ENCODE measurements at places on chromosomes 11 and 22. TPM values are rescaled to one million over a fixed set of nuclear protein-coding genes. Genes with fewer than 3 reads are reported as not detected.
A peak's percentile ranks its signal among the peaks of the same experiment; 100 is the strongest.

The SAA1 gene
- 1.7 TPM for total RNA-seq

DNA sequence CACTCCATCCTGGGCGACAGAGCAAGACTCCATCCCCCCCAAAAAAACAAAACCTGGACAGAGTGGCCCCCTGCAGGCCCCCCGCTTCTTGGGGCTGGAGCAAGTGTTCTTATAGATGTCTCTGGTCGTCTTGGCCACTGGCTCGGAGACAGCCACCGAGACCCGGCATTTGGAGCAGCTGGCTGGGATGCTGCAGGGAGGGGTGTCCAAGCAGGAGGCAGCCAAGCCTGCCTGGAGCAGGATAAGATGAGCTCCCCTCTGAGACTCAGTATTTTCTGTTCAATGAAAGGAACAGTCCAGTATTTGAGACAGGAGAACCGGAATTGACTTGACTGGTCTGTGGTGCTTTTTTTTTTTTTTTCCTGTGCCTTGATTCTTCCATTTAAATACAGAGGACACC lies 44.5 kb downstream of the BCR start:
- DNase-seq = no peak

DNA sequence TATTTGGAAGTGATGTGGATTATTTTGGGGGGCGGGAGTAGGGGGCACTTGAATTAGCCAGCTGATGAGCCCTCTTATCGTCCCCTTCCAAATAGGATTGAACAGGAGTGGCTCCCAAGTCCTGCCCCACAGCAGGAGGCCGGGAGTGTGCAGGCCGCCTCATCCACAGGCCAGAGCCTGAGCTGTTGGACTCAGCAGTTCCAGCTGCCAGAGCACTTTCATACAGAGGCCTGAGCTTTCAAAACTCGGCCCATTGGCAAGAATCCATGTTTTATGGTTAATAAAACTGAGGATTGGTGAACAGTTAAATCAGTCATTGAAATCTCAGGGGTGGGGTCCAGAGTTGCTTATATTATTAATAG lies 9.6 kb downstream of the FAM118A start:
- peak; percentile 36 for DNase-seq

DNA sequence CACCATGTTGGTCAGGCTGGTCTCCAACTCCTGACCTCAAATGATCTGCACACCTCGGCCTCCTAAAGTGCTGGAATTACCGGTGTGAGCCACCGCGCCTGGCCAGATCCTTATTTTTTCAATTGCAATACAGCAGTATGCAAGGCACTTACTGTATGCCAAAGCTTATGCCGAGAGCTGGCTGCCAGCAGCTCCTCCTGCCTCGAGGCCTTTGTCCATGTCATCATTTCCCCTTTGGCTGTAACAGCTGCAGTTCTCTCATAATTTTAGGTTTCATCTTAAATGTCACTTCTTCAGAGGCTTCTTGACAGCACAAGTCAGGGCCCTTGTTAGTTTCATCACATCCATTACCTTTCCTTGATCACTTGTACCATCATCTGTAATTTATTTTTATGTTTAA lies 1.5 kb upstream of the SREBF2 start:
- DNase-seq = peak; percentile 29

DNA sequence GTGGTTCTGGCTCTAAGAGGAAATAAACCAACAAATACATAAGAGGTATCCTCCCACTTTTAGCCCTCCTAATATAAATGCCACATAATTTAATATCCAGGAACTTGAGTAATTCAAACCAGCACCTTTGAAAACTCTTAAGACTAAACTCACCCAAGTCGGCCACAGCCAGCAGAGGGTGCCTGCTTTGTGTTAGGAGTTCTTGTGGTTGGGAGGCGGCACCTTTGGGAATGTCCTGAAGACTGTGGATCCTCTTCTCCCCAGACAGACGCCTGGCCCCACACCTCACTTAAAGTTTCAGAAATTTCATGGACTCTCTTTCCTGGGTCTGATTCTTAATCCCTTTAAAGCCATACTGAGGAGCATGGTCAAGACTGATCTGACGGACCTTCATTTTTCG lies 169.0 kb downstream of the TBC1D22A start:
- peak; percentile 59 for DNase-seq

The ACR gene
- total RNA-seq = not detected

GRCh38 chr11:116791813-116792143 lies at the start of gene APOA5:
APOA5 (minus strand) TSS chr11:116791879; CDS start chr11:116791860, 19 bp downstream.
- DNase-seq = no peak

DNA sequence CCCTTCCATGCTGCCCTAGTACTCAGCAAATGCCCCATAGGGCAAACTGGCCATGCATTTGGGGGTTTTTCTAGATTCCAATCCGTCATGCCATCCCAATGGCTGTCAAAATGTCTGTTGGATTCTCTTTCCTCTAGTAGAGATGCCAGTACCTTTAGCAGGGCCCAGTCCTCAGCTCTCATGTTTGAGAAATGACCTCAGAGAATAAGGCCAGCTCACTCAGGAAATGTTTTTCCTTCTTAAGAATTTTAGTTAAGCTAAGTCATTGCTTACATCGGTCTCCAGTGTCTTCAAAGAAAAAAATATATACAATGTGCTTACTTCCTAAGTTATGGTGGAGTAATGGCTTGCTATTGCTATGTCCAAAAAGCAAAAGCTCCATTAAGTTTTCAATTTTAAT lies 14.1 kb upstream of the ALKBH3 start:
- DNase-seq = no peak

- DNase-seq = no peak
Measured at GRCh38 chr11:125519860-125520834, 24.1 kb upstream of the FEZ1 start.

GRCh38 chr22:27715106-27715505 lies 86.5 kb downstream of the MN1 start:
- no peak for DNase-seq

DNA sequence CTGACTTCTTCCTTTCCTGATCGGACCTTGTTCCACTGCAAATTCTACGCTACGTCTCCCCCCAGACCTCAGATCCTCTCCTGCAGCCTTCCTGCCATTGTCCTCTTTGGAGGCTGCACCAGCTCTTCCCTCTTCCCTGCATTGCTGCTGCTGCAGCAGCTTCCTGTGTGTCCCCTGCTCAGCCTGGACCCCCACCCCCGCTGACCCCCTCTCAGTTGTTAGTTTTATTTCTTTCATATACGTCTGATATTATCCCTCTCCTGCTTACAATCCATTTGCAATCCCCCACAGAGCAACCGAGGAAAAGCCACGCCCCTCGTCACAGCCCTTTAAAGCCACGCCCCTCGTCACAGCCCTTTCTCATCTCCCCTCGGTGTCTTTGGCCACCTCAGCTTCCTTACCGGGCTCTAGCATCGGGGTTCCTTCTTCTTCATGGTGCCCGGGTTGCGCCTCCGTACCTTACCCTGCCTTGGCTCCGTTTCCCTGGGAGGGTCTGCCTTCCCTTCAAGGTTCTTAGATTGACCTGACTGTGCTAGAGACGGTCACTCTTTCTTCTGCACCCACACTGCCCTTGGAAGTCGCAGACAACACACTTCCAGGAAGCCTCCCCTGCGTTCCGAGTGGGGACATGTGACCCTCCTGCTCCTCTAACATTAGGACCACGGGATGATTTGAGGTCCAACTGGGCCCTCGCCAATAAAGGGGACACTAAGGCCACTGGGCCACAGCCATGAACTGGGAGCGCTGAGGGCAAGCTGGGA lies 4.8 kb downstream of the MRGPRG start:
- DNase-seq = no peak

GRCh38 chr22:46915950-46916730 lies 153.7 kb downstream of the TBC1D22A start:
- DNase-seq = no peak

The RAB1B gene
- total RNA-seq = 184 TPM

- no peak for DNase-seq
Measured at GRCh38 chr11:61925736-61926135, 8.4 kb upstream of the RAB3IL1 start.

The JAML gene
- not detected for total RNA-seq

The IL18 gene
- total RNA-seq = 0.23 TPM

The OR52N4 gene
- total RNA-seq = not detected

GRCh38 chr11:9313648-9314290 lies 624 bp downstream of the TMEM41B start:
- peak; percentile 9 for DNase-seq

DNA sequence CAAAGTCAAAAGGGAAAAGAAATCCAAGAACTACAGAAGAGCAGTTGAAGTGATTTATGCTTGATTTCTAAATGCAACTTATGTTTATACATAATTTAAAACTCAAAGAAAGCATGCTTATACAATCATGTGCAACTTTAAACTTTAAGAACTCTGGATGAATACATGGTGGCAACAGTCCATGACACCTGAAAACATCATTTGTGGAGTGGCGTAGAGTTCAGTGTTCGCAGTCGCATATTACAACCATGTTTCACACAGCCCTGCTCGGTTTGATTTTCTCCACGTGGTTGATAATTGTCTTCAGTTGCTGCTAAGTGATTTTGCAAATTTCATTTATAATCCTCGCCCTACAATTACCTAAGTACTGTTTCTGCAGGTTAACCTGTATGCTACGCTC lies 45.4 kb downstream of the DKK3 start:
- no peak for DNase-seq

The CARD10 gene
- total RNA-seq = 22.4 TPM

The FAM83F gene
- not detected for total RNA-seq

- no peak for DNase-seq
Measured at GRCh38 chr11:13320688-13321087, 43.1 kb downstream of the BMAL1 start.

GRCh38 chr11:61491736-61492395 lies 16.7 kb upstream of the LRRC10B start:
- DNase-seq = no peak

The PDE2A gene
- 0.06 TPM for total RNA-seq

The CD248 gene
- total RNA-seq = not detected

GRCh38 chr11:17257196-17257595 lies 19.3 kb upstream of the NUCB2 start:
- DNase-seq = peak; percentile 54

The PGA5 gene
- total RNA-seq = 2.0 TPM

DNA sequence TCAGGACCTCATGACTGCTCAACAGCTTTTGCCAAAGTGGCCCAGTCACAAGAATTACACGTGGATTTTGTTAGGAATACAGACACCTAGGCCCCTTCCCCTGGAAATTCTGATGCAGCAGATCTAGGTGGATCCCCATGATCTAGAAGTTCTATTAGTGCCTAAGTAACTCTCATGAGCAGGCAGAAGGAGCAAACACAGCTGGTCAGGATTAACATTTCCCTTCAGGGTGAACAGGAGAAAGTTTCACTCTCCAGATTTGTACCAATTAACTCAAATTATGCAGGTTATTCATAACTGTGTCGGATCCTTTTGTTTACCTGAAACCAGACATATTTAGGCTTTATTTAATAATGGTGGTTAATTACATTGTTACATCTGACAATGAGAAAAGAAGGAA lies 593.4 kb upstream of the ARHGAP42 start:
- no peak for DNase-seq

DNA sequence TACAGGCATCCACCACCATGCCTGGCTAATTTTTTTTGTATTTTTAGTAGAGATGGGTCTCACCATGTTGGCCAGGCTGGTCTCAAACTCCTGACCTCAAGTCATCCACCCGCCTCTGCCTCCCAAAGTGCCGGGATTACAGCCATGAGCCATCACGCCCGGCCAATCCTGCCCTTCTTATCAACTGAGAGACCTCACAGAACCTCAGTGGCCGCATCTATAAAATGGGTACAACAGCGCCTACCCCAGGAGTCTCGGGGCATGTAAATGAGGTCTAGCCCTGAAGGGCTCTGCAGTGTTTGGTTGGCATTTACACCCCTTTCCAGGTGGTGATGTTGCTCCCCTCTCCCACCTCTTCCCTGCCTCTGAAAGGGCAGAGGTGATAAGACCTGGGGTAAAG lies 11.7 kb downstream of the SYNGR1 start:
- DNase-seq = no peak

The MS4A7 gene
- not detected for total RNA-seq

- peak; percentile 64 for DNase-seq
Measured at GRCh38 chr11:67464411-67465188, 4.5 kb downstream of the TMEM134 start.

DNA sequence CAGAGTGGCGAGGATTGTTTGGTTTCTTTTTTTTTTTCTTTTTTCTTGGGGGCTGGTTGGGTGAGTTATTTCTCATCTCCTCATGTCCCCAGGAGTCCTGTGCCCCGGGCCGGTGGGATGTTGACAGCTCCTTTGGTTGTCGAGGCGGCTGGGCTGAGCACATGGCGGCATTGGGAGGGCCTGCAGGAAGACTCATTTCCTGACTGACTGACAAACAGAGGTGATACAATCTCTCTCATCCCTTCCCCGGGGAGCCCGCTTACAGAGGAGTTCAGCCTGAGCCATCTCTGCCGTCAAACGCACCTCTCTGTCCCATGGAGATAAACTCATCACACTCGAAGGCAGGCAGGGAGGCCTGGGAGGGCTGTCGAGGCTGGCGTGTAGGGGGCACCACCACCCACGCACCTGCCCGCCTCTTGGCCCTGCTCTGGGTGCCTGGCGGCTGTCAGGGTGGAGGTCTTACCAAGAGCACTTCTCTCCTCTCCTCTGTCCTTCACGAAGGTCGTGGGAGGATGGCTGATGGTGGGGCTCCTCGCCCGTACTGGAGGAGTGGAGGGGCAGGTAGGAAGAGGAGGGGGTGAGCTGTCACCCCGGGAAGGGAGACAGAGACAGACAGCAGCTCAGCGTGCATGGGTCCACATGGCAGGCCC lies 60.0 kb upstream of the NECTIN1 start:
- no peak for DNase-seq

The SAMM50 gene
- total RNA-seq = 57.6 TPM

- no peak for DNase-seq
Measured at GRCh38 chr11:61955422-61956135, 5.4 kb downstream of the BEST1 start.

DNA sequence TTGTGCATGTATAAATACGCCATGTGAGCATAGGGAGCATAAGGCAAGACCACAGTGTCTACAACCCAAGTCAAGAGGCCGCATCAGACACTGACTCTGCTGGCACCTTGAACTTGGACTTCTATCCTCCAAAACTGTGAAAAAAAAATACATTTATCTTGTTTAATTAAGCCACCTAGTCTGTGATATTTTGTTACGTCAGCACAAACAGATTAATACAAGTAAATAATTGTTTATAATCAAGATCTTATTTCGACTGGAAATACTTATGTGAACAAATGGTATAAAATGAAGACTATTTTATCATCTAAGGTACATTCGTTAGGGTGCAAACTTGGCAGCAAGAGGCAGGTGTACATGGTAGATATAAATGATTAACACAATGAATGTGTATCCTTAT lies 599.3 kb upstream of the LRRC4C start:
- no peak for DNase-seq

The STARD10 gene
- total RNA-seq = 7.4 TPM

The IFITM5 gene
- not detected for total RNA-seq

- no peak for DNase-seq
Measured at GRCh38 chr11:41400819-41401382, 58.6 kb downstream of the LRRC4C start.

Data from LHCN-M2 (cell line).